Left ventricle myocardium superior (tissue), 1 donor: ENCODE measurements at places on chromosomes 16 and 17.

DNA sequence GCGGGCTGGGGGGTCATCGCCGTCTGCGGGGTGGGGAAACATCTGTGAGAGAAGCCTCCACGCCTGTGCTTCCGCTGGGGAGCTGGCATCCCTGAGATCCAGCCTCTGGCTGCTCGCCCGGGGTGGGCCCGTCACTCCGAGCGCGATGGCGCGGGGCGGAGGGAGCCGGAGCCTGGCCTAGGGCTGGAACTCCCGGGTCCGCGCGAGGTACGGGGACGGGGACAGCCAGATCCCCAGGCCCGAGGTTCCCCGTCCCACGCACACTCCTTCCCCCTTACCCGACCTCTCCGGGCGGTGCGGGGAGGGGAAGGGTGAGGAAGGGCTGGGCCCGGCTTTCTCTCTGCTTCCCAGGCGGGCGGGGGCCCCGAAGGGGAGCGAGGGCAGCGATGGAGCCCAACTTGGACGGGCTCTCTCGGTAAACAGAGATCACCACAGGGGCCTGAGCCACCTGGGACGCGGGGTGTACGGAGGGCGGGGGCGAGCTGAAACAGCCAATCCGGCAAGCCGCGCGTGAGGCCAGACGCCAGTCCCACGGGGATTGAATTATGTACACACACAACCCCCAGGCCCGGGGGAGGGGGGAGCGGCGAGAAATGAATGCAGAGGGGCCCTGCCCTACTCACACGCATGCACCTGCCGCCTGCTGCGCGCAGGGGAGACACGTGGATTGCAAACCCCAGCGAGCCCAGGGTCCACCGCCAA is at the start of gene SLC16A11:
TSS of gene SLC16A11 (minus strand) at position 596 of the 702 bp plus-strand sequence. CDS start at position 17, 579 bp downstream.
- peak; percentile 67 for DNase-seq

- no peak for DNase-seq
Observed at GRCh38 chr16:11003141-11003540, 58.8 kb downstream of the CLEC16A start.

DNA sequence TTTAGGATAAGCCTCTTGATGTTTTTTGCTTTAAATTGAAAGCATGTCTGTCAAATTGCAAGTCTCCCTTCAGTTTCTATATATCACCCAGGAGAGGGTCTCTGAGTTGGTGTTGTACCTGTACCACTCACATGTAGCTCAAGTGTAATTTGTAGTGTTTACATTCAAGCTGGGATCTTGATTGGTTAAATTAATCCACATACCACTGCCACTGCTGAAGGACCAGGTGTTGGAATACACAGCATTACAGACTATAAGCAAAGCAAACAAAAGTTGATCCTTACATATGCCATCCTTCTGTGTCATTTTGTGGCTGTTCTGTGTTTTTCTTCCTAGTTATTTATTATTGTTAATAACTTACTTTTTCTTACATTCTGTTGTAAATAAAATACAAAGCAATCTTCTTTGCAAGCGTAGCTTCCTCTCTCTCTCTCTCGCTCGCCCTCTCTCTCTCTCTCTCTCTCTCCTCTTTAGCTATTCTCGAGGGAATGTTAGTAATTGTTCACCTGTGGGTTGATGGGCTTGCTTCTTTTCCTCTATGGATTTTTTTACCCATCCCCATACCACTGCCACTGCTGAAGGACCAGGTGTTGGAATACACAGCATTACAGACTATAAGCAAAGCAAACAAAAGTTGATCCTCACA is 20.8 kb upstream of the NOL11 start:
- no peak for DNase-seq

- DNase-seq, result no peak
Observed at GRCh38 chr17:81665205-81666091, 957 bp downstream of the OXLD1 start.

GRCh38 chr17:7721612-7722011 is 4.1 kb downstream of the DNAH2 start:
- DNase-seq, result no peak
